ENCODE measurements at places on chromosomes 12 and 14.

- no peak for DNase-seq
Observed at GRCh38 chr12:122086641-122087285, 8.2 kb downstream of the MLXIP start.

DNA sequence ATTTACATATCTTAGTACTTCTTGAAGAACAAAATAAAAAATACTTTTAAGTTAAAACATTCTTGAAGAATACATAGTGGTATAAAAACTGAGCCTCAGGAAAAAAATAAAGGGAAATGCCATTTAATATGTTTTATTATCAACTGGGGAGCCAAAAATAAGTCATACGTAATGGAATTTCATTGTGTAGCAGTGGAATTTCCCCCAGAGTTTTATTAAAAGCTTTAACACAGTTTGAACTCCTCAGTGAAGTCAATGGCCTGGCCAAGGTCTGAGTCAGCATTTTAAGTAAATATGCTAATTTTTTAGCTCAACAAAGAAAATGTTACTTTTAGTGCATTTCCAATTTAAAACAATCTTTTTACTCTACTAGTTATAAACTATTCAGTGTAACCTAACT is 350.1 kb upstream of the ATP2B1 start:
- DNase-seq: peak; percentile 4

- peak; percentile 45 for DNase-seq
Observed at GRCh38 chr12:96034621-96035282, 635 bp downstream of the LTA4H start.

- DNase-seq: peak; percentile 55
Observed at GRCh38 chr12:2794191-2794735, 507 bp upstream of the FKBP4 start.

- DNase-seq: no peak
Observed at GRCh38 chr14:62187265-62187664, 425.0 kb downstream of the SNAPC1 start.

DNA sequence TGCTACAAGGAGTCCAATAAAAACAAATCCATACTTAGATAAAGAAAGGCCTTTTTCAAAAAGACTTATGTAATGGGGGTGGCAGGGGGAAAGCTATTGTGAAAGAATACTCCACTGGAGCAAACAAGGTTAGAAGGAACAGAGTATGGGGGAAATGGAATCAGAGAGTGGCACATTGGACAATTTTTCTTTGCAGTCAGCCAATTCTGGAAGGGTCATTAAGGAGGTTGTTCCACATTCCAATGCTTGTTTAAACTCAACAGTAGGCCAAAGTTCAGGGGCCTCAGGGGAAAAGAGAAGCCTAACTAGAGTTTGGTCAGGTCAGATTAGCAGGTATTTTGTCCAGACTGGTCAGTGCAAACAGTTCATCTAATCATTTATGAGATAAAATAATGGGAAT is 105.2 kb upstream of the RESF1 start:
- DNase-seq: no peak

DNA sequence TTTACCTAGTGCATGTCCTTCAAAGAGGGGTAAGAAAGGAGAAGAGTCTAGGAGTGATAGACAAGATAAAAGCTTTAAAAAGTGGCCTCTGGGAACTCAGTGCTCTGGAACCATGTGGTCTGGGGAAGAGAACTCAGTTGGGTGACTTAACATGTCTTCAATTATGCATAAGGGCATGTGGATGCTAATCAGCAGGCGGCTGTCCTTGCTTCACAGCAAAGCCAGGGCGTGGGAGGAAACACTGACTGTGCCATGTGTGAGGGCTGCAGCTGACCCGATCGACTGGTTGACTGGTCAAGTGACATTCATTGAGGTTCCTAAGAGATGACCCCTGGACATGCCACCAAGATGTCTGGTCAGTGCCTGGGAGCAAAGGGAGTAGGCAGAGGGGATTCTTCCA is 1053.8 kb downstream of the BCL11B start:
- no peak for DNase-seq

GRCh38 chr14:93892923-93893558 is 34.1 kb upstream of the FAM181A start:
- peak; percentile 56 for DNase-seq

All from RWPE1 (cell line).